ENCODE measurements at places on chromosomes 5 and 9.

GRCh38 chr9:99076483-99077171 lies 28.3 kb upstream of the TGFBR1 start:
- peak; percentile 25 for DNase-seq

- no peak for DNase-seq
These were observed 478.7 kb downstream of the DMAC1 start for GRCh38 chr9:7320841-7321240.

GRCh38 chr9:4558371-4558998 lies 68.2 kb downstream of the SLC1A1 start:
- DNase-seq, result no peak

DNA sequence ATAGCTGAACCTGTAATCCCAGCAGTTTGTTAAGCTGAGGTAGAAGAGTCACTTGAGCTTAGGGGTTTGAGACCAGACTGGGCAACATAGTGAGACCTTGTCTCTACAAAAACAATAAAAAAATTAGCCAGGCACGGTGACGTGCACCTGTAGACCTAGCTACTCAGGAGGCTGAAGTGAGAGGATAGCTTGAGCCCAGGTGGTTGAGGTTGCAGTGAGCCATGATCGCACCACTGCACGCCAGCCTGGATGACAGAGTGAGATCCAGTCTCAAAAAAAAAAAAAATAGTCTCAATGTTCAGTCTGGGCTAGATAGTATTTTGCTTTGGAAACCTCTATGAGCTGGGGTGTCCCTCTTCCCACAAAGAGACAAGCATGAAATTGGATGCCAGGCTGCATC lies 51.9 kb upstream of the IQGAP2 start:
- DNase-seq, result no peak

GRCh38 chr5:124553911-124554310 lies 192.5 kb downstream of the ZNF608 start:
- no peak for DNase-seq

GRCh38 chr9:73114958-73115357 lies 36.7 kb upstream of the ANXA1 start:
- DNase-seq, result no peak

DNA sequence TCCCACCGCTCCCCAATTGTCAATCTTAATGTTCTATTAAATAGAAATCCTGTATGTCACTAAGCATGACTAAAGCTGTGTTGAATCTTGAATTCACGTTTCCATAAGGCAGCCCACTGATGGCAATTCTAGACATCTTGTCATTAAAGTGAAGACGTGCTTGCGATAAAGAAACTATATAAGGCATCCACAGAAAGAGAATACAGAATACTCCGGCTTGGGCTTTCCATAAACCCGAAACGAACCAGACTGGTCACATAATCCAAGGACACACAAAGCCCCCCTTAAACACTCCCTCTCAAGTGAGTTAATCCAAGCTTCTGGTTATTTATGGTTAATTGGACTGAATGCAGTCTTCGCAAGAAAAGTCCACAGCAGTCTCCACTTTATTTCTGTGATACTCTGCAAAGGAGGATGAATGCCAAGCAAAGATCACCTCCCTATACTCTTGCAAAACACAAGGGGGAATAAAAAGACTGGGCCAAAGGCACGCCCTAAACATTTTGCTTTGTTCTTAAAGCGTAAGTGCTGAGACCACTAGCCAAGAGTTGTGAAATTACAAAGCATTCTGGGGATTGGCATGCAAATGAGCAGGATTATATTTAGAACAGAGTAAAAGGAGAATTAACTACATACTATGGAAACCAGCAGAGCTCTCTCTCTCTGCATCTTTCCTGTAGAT lies 54.7 kb downstream of the DPYSL3 start:
- DNase-seq, result no peak

GRCh38 chr5:149667084-149667828 lies 62.9 kb upstream of the PPARGC1B start:
- DNase-seq, result no peak

GRCh38 chr9:98161851-98162250 lies 30.6 kb downstream of the CORO2A start:
- no peak for DNase-seq

GRCh38 chr5:11898-12297 lies 80.1 kb upstream of the PLEKHG4B start:
- no peak for DNase-seq

- no peak for DNase-seq
These were observed 41.8 kb upstream of the DPYSL3 start for GRCh38 chr5:147551677-147552076.

GRCh38 chr5:149780043-149780737 lies 50.1 kb downstream of the PPARGC1B start:
- no peak for DNase-seq

- DNase-seq, result no peak
These were observed 652.8 kb upstream of the CTNND2 start for GRCh38 chr5:12557012-12557411.

GRCh38 chr5:98042961-98043360 lies 730.5 kb upstream of the RGMB start:
- no peak for DNase-seq

DNA sequence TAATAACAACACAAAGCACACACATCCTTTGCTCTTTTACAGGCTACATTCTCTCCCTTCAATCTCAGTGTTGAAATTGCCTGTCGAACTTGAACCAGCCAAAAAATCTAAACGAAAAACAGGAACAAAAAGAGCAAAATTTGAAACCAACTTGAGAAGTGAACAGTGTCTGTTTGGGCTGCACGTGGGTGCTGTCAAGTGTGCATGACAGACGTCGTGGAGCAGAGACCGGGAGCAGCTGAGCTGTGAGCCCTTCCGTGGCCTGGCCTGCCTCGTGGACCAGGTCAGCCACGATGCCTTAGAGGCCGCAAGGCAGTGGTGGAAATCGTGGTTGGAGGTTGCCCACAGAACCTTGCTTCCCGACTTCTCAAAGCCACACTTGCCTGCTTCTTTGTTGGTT lies 34.8 kb upstream of the DENND1A start:
- no peak for DNase-seq

DNA sequence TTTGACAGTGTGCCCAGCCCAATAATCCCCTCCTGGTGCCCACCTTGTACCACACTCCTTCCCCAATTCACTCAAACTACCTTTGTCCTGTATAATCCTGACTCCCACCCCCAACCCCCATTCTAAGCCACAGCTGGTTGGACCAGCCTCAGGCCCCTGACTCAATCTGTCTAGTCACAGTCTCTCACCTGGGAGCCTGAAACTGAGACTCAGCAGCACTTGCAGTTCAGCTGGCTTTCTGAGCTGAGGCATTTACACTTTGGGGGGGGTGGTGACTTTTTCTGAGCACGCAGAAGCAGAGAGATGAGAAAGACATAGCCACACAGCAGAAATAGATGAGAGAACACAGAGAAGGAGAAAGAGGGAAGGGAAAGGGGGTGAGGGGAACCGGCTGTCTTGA lies 247.3 kb downstream of the MAN2A1 start:
- no peak for DNase-seq

DNA sequence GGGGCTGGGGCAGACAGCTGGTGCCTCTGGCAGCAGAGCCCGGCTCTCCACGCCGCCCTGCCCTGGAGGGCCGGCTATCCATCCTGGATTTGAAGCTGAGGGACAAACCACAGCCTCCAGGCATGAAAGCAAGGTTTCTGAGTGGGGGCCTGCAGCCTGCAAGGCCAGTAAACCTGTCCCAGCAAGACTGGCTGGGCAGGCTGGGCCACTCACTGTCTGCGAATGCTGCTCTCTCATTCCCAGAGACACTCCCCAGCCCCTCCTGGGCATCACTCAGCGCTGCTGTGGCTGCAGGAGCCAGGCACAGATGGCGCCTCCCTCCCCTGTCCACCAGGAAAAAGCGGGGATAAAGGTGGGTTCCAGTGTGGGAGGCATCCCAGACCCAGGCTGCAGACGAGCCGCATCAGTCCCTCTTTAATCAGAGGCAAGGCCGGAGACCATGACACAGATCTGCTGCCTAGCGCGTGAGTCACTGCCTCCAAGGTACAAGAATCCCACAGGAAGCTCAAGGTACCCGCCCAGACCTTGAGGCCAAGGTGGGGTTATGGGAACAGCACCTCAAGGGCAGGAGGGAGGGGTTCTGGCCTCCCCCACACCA lies 118.0 kb downstream of the VAV2 start:
- DNase-seq, result no peak

DNA sequence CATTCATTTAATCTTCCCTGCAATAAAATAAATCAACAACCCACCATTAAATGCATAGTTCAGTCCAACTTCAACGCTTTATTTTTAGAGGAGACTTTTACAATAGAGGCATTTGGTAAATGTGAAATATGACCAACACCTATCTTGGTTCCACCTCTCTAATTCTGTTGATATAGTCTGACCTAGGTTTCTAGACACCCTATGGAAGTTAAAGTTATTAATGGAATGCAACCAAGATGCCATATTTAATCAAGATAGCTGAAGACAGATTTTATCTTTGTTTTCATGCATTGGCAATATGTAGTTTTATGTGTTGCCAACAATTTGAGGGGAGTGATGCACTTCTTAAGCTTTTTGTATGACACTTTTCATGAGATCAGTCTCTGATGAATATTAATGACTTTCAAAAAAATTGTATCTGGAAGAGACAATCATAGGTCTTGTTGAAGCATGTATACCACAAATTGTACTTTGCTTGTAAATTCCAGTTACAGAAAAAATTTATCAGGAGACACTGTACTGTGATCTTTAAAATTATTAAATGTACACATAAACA lies 101.7 kb upstream of the IFNK start:
- DNase-seq, result no peak

- no peak for DNase-seq
These were observed 373.6 kb downstream of the ADGRV1 start for GRCh38 chr5:90932052-90932699.

GRCh38 chr5:73312146-73312871 lies 136.3 kb downstream of the FOXD1 start:
- DNase-seq, result no peak

- no peak for DNase-seq
These were observed 59.1 kb upstream of the NIPAL4 start for GRCh38 chr5:157400741-157401495.

GRCh38 chr9:15927161-15927560 lies 374.3 kb downstream of the CCDC171 start:
- DNase-seq, result no peak

DNA sequence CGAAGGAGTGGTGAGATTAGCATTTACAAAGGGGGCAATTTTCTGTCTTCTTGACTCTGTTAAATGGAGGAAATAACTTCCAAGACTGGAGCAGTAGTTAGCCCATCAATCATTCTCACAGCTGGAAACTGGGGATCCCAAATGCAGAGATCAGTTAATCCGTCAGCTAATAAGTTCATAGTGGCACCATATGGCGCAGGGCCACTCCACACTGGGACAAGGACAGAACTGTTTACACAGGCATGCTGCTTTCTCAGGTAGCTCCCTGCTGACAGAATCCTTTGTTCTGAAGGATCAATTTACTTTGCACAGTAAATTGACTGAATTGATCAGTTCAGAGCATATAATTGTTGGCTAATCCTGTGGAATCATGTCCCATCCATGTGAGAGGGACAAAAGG lies 395.7 kb downstream of the TMEM161B start:
- DNase-seq, result no peak

- no peak for DNase-seq
These were observed 49.5 kb upstream of the RNU6ATAC start for GRCh38 chr9:134213881-134214341.

DNA sequence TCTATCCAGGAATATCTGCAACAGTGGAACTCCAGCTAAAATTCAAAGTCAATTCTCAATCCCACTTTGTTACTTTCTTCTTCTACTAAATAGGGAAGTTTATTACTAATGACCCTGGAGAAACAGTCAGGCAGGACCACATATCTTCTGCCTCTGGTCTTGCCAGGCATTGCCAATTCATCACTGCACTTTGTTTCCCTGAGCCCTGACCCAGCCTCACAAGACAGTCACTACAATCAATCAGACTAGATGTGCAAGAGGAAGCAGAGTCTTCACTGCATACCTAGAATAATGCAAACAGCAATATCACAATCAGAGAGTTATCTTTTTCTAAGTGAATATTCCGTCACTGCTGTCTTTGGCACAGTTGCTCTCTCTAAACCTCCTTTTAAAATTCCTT lies 74.9 kb upstream of the GAS1 start:
- no peak for DNase-seq

DNA sequence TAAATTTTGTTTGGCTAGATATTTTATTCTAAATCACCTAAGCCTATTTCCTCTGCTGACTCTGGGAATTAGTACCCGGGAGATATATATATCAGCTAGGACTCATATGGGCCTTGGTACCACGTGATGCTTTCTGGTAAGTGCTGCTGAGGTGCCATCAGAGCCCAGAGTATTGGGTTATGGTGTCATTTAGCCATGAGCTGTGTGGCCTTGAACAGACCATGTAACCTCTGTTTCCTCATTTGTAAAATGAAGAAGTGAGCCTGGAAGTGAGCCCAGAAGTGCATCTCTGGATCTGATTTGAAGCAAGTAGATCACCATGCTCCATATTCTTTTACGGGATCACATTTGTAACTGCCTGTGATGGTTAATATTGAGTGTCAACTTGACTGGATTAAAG lies 126.1 kb downstream of the GPBP1 start:
- DNase-seq, result no peak

DNA sequence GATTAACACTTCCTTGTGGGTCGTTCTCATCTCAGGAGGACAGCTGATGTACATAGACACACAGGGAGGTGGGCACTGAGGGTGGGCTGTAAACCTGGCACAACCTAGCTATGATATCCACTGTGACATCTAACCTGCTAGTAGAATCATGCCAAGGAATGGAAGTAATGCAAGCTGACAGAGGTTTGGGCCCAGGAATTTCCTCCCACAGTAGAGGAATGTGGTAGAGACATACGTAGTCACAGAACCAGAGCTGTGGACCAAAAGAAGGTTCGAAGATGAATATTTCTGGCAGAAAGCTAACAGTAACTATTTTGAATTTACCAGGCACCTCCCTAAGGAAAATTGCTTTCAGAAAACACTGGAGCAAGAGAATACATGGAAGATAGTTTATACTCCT lies 15.2 kb upstream of the DNAJC25 start:
- no peak for DNase-seq

- no peak for DNase-seq
These were observed 7.3 kb downstream of the CDC14B start for GRCh38 chr9:96612105-96612965.

DNA sequence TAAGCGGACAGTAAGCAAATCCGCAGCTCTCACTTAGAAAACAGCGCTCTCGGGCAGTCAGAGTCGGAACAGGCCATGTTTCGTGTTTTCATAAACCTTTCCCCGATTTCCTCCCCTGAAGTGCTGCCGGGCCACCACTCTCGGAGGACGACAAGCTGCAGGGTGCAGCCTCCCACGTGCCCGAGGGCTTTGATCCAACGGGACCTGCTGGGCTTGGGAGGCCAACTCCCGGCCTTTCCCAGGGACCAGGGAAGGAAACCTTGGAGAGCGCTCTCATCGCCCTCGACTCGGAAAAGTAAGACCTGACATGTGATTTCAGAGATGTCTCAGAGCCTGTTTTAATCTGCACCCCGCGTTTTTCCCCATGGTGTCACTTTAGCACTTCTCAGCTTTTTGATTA lies 99.8 kb upstream of the CACNA1B start:
- DNase-seq, result no peak

- DNase-seq, result no peak
These were observed 4.7 kb upstream of the FOXB2 start for GRCh38 chr9:77014597-77015263.

Measured in stimulated activated CD4-positive, alpha-beta T cell treated with anti-CD3 and anti-CD28 coated beads, TNF-alpha, amount 100 ng/mL, for 4 hours (primary cell).